Upper lobe of left lung (tissue), 6 donors: ENCODE measurements at places on chromosomes 12 and 14. TPM values are rescaled to one million over a fixed set of nuclear protein-coding genes. Genes with fewer than 3 reads are reported as not detected.

GRCh38 chr12:40015881-40016280 lies 90.0 kb downstream of the SLC2A13 start:
- no peak for DNase-seq

DNA sequence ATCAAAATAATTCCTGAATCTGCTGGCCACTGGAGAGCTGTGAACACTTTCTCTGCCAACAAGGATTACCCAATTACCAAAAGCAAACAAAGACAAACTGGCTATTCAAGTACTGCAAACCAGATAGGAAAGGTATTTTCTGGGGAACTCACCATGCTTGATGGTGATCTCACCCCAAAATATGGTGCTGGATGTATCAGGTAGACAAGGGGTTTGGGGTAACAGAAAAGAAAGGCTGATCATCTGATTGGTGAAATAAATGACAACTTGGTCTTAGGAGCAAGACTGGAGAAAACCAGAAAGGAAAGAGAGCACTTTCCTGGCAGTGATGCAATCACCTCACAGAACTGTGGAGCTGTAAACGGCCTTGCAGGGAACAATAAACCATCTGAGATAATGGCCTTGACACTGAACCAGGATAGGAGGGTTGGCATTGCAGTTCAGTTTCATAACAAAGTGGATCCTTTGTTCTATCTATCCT lies 31.0 kb upstream of the NPFF start:
- DNase-seq, result no peak

GRCh38 chr12:106171117-106171750 lies 32.5 kb upstream of the NUAK1 start:
- no peak for DNase-seq

DNA sequence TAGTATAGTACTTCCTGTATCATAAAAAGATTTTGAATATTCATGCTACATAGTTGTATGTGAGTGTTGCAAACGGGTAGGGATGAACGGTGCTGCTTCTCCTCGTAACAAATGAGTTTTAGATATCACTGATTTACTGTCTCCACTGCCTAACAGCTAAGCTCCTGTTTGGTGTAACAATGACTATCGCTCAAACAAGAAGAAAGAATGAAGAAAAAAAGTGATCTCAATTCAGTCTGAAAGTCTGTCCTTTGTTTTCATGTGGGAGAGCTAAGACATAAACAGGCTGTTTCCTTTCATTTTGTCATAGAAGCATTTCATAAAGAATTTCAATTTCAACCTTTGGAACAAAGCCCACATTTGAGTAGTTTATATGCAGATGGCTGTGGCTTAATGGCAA lies 26.1 kb upstream of the RTRAF start:
- no peak for DNase-seq

DNA sequence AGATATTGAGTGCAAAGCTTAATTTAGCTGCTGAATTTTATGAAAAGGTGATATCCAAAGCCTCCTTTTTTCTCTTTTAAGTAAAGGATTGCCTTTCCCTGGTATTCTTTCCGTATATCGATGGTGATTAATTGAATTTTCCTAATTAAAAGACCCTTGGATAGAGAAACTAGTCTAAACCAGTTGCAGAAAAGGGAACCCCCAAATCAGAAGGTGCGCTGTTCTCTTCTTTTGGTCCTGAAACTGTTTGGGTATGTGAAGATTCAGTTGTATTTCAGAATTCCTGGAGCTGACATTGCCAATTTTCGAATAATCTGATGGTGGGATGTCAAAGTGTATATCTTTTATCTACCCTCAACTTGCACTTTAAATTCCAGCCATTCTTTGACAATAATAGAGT lies 1.9 kb downstream of the GPHN start:
- DNase-seq, result no peak

DNA sequence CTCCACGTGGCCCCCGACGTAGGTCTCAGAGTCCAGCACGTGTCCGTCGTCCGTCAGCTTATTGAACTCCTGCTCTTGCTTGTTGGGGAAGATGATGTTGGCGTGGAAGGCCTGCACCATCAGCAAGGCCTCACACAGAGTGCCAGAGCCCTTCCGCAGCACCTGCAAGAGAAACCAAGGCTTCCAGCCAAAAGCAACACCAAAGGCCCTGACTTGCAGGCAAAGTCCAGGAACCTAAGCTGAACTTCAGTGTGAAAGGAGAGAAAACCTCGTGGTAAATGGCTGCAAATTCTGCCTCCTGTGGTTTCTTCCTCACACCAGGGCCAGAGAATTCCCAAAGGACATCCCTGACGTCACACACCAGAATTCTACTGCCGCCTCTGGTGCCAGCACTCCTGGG lies 14.5 kb downstream of the POLE start:
- DNase-seq, result no peak

- no peak for DNase-seq
Observed at GRCh38 chr12:99609455-99610181, 37.9 kb upstream of the GARIN6 start.

- peak; percentile 78 for DNase-seq
Observed at GRCh38 chr12:121773011-121773777, 20.3 kb downstream of the RHOF start.

GRCh38 chr12:108773798-108774788 lies 42.8 kb upstream of the CORO1C start:
- DNase-seq, result peak; percentile 67

- DNase-seq, result no peak
Observed at GRCh38 chr12:69534389-69534822, 50.9 kb upstream of the CCT2 start.

GRCh38 chr14:35742442-35742841 lies 66.7 kb downstream of the RALGAPA1 start:
- no peak for DNase-seq

- DNase-seq, result no peak
Observed at GRCh38 chr12:56162468-56163290, 4.5 kb downstream of the MYL6 start.

FAM234B gene
- total RNA-seq, result 16.2 TPM

ZFC3H1 gene
- 134 TPM for total RNA-seq

SCN8A gene
- total RNA-seq, result 1.1 TPM

NKX2-1 gene
- total RNA-seq, result 319 TPM

PTPRR gene
- not detected for total RNA-seq

GYS2 gene
- not detected for total RNA-seq

CACNA1C gene
- total RNA-seq, result 11.8 TPM

PLCZ1 gene
- not detected for total RNA-seq
